HCT116 (cell line): ENCODE measurements at places on chromosomes 4 and X. TPM values are rescaled to one million over a fixed set of nuclear protein-coding genes. Genes with fewer than 3 reads are reported as not detected.

The KLHL8 gene
- 24.2 TPM for total RNA-seq

The PRKG2 gene
- total RNA-seq, result 2.1 TPM

The PCDH18 gene
- total RNA-seq, result 0.17 TPM

The GPR78 gene
- total RNA-seq, result not detected

DNA sequence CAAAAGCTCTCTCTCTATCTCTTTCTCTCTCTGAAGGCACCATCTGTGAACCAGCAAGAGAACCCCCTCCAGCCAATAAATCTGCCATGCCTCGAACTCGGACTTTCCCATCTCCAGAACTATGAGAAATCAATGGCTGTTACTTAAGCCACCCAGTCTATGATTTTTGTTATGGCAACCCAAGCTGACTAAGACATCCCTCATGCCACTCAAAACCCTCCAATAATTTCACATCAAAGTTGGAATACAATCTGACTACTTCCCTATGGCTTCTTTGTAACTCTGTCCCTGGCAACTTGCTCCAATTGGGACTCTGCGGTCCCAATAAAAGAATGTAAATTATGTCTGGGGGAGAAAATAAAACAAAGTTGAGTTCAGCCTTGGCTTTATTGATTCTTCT is 265.7 kb downstream of the SHOX start:
- DNase-seq, result no peak
- H3K36me3 ChIP-seq, result no peaks in the 10 kb centered on the region
- no peaks in the 10 kb centered on the region for H3K27me3 ChIP-seq
- no peaks in the 10 kb centered on the region for H3K4me1 ChIP-seq
